Mesendoderm (in vitro differentiated cells): ENCODE measurements at places on chromosomes 7 and 10.

DNA sequence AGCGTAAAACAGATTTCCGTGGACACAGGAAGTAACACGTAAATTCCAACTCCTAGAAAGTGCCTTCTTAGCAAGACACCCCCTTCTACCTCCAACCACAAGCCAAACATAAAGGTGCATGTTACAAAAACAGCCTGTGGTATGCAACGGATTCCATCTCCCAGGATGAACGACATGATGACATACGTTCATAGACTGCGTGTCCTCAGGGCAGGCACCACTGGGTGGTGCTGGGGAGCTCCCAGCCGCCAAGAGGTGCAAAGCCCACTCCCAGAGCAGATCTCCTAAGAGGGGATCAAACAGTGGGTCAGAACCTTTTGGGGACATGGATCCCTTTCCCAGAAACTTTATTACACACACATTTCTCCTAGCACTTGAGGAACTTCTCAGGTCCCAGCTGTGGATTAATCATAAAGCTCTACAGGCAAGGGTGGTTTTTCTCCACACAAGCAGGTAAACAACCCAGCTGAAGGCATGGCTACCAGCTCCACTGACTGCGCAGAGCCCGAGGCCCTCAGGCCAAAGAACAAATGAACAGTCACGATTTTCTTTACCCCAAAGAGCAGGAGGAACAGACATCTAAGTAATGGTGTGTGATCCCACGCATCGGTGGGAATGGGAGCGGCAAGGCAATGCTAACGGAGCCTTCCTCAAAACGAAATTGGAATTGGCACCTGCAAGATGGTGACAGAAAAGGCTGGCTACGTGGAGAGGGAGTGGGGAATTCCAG lies 13.8 kb downstream of the PSAP start:
- peak; percentile 81 for DNase-seq

DNA sequence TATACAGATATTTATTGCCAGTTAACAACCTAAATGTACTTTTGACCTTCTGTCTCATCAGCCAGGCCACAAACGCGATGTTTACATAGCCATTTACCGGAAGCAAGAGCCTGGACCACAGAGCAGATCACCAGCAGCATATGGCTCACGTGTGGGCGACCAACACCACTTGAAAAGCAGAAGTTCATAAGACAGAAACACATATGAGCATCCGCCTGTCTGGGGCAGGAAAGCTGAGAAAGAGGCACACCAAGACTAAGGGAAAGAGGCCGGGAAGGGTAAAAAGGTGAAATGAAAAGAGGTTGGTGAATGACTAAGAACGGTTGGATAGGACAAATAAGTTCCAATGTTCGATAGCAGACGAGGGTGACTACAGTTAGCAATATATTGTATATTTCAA lies 1.3 kb downstream of the ABCB1 start:
- no peak for DNase-seq

DNA sequence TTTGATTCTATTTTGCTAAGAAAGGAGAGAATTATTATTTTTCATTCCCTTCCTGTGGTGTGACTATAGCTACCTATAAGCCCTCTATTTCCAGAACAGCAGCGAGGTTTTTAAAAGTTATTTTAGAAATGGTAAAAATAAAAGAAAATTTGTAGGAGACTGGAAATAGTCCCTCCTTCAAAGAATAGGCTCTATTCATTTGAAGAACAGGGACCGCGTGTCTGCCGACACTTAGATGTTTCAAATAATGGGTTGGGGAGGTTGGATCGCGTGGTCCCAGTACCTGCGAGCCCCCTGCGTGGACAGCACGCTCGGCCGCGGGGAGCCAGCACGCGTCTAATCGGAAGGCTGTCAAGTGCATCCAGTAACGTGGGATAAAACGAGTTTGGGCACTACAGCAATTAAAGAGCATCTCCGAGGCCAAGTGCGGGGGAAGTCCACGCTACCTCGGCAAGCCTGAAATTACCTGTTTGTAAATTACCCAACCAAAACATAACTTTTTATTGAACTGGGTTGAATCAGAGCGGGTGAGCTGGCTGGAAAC lies 1.0 kb downstream of the CACNA2D1 start:
- peak; percentile 58 for DNase-seq

GRCh38 chr7:142431491-142431890 lies 173.6 kb upstream of the PRSS58 start:
- DNase-seq: no peak

DNA sequence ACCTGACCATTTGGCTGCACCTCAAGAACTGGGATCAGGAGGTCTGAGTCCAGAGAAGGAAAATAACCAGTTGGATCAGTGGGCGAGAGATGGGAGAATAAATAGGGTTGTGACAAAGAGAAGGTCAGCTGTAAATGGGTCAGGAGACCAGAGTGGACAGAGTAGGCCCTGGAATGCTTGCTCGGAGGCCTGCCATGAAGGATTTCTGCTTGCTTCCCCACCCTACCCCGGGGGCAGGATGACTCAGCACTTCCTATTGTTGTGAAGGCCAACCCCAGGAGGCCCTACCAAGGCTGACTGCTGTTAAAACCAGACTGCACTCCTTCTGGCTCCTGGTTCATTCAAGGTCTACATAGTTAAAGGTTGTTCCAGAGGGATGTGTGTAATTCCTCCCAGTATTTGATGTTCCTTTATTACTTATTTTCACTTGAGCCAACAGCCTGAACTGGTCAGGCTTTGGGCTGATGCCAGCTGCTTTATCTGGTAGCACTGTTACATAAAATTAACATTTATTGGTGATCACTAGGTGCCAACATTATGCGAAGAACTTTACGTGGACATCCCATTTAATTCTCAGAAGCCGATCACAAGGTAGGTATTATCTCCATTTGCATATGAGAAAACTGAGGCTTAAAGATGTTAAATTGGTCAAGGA lies 27.3 kb upstream of the IFRD1 start:
- peak; percentile 97 for DNase-seq

- DNase-seq: no peak
Measured at GRCh38 chr7:132337450-132338080, 238.7 kb downstream of the PLXNA4 start.

DNA sequence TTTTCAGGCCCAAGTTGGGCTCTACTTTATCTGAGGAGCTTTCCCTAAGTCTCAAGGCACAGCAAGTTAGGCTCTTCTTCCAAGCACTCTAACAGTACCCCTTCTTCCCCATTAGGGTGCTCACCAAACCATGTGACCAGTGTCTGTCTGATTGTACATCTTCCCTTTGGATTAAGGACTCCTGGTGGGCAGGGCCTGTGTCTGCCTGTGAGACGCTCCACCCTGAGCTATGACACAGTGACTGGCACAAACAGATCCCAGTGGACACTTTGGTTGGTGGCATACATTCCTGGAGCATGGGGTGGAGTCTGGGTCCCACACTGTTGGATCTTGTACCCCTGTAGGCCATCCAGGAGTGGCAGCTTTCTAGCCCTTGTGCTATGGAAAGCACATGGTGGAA lies 23.8 kb downstream of the PLPP4 start:
- no peak for DNase-seq

DNA sequence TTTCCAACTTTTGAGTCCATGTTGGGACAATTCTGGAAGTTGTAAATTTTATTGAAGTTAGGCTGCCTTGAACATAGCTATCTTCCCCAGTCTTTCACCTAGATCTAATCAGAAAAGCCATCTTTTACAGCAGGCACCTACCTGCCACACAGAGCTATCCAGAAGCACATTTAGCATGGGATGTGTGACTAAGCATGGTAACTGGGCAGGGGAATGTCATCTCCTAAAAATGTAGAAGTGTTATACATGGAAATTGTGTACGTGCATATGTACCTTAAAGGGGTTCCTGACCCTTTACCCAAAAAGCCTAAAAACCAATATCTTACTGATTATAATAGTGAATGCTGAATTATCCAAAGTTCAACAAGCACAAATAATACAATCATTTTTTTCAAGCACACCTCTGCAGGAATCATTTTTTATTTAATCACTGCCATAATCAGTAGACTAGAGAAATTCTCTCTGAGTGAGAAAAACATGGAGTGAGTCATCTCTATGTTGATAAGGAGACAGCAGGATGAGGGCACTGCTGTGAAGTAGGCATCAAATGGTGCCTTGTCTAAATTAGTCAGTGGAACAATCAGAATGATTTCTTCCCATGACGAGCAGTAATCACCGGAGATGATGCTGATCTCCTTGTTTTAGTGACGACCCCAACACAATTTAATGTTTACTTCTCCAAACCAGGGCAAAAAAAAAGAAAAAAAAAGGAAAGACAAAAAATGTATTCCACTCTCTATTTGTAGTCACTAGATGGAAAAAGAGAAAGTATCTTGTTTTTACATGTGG lies 75.9 kb downstream of the SORBS1 start:
- peak; percentile 44 for DNase-seq

DNA sequence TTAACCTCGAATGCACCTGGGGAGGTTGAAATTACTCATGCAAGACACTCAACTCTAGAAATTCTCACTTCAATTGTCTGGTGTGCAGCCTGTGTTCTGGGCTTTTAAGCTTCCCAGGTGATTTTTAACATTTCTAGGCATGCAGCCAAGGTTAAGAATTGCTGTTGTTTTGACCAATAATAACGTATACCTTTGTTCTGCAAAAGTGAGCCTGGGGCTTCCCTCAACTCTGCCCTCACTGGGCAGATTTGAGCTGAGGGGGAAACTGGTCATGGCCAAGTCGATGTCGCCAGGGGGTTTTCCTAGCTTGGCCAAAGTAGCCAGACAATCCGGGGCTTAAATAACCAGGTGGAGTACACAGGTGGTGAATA lies 568 bp downstream of the PRSS2 start:
- no peak for DNase-seq

- DNase-seq: peak; percentile 64
Measured at GRCh38 chr7:127880454-127880853, 150.8 kb downstream of the LRRC4 start.

- DNase-seq: peak; percentile 38
Measured at GRCh38 chr7:41103331-41103730, 599.6 kb downstream of the INHBA start.

DNA sequence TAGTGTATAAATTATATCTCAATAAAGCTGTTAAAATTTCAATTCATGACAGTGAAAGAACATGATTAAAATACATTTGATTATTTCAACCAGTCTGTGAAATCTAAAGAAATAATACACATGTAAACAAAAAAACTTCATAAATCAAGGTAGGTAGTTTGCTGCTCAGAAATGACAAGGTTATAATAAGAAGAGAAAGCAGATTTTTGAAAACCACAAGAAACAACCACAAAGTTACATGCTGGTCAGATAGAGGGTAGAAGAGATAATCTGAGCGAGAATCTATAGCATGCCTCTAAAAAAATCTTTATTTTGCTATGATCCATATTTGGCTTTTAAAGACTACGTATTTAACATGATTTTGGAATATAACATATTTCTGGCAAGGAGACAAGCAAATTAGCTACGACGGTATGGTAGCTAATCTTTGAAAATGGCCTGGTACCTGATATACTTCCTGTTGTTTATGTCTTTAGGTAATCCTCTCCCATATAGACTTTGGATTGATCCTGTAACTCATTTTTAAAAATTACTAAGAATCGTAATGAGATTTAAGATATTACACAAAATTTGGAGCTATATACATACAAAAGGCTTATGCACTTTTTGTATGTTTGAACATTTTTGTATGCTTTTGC lies 23.5 kb upstream of the VCL start:
- no peak for DNase-seq

GRCh38 chr7:15932318-15932717 lies 245.8 kb upstream of the MEOX2 start:
- no peak for DNase-seq

DNA sequence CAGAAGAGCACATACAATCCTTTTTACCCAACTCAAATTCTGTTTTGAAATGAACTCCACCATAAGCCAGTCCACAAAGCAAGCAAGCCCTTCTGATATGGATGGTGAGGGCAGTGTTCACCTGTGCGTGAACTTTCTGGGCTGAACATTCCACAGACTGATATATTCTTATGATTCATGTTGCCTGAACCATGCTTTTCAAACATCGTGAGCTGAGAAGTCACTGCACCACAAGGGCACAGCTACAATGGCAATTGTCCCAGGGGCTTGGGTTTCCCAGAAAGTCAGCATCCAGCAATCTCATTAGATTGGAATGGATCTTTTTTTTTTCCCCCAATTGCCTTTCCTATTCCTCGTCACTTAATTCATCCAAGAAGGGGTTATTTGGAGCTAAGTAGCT lies 86.9 kb upstream of the ZNF438 start:
- DNase-seq: no peak

GRCh38 chr7:45259966-45260646 lies 102.5 kb downstream of the RAMP3 start:
- DNase-seq: peak; percentile 69

DNA sequence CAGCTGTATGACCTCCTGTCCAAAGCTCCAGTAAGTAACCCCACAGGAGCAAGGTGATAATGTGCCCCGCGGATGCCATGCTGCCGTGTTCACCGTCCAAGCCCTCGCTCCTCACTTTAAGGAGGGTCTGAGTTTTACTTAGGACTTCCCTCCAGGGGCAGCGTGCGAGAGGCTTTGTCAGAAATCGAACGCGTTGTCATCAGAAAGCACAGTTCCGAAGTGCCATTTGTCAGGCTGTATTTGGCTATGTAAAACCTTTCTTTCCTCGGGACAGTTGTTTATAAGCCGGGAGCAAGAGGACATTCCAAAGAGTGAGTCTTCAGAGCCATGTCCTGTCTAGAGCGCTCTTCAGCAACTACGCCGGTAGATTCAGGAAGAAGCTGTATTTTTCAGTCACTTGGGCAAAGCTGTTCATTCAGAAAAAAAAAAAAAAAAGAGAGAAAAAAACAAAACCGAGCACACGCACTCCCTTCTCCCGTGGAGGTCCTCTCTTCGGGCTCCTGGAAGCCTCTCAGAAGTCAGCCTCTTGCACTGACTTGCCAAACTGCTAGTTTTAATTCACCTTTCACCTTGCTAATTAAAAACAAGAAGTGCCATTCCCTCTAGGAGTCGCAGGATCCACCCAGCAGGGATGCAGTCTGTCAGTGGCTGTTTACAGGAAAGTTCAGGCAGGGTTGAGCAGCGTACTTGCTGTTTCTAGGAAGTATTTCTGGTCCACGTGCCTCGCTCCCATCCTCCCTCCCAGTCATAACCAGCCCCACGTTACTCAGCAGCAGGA lies at the start of gene SEMA3E:
TSS of gene SEMA3E (minus strand) at position 676 of the 778 bp plus-strand sequence.
- peak; percentile 96 for DNase-seq

DNA sequence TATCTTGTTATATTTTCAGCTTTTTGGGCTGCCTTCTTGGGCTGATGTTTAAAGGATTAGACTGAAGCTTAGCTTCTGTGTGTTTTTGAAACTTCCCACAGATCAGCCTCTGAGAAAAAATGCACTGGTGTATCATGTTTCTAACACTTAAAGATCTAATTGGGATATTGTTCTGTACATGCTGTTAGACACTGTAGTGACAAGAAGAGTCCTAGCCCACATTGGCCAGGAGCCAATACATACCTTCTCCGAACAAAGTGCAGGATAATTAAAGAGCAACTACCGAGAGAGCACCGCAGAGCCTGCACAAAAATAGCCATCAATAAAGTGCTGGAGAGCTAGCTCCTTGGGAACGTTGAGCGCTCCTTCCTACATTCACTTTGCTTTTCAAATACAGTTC lies 289.4 kb upstream of the SP8 start:
- no peak for DNase-seq

DNA sequence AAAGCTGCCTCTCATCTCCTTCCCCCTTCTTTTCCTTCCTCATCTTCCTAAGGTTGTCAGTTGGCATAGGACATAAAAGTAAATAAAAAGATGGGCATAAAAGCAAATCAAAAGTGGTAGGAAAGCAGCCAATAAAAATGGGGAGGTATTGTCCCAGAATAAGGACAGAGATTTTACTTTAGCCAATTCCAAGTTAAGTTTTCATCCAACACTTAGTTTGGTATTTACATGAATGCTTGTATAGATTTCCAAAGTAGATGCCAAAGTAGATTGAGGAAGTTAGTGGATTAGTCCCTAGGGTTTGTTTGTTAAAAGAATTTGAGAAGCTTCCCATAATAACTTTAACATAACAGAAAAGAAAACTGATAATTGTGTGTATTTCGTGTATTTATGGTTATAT lies 33.7 kb downstream of the HDAC9 start:
- no peak for DNase-seq
